ENCODE measurements at places on chromosomes 11 and 22.
A peak's percentile ranks its signal among the peaks of the same experiment; 100 is the strongest.

- DNase-seq, result no peak
Measured at GRCh38 chr11:66904981-66905521, 48.2 kb downstream of the LRFN4 start.

DNA sequence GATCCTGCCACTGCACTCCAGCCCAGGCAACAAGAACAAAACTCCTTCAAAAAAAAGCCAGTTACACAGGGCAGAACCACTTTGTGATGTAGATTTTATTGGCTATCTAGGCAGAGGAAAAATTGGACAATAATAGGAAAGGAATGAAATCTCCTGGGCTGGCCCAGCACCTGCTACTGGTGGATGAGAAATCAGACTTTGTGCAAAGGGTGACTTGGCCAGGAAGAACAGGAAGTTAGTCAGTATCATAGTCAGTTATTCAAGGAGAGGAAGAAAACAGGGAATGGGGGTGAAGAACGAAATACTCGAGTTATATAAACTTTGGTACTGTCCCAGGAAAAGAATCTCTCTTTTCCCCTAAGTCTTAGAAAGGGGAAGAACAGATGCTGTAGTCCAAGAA, 11.0 kb upstream of the SPTBN2 start:
- no peak for DNase-seq

DNA sequence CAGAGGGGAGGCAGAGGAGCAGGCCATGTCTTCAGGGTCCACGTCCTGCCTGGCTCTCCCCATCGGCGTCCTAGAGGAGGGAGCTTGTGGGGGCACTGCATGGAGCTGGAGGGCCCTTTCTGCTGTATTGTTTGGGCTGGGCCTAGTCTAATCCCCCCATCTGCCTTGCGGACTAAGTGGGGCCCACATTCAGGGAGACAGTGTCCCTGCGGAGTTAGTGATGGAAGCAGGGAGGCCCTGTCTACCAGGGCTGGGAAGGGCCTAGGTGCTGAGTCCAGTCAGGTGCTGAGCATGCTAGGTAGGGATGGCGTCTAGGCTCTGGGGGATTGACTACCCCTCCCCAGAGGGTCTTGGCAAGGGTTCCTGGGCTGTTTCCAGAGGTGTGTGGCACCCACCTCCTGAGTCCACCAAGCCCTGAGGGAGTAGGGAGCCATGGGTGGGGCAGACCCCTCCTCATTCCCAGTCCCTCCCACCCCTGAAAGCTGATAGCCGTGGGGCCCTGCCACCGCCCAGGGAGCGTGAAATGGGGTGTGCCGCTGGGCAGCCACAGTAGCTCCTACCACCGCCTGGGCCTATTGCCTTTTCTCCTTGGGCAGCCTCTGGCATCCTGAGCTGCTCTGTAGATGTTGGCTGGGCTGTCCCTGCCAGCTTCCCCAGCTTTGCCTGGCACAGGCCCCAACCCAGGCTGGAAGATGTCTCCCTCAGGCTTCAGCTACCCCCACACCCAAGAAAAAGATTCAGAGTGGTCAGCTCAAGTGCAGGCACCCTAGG, 1.9 kb upstream of the POLD4 start:
- DNase-seq, result no peak

DNA sequence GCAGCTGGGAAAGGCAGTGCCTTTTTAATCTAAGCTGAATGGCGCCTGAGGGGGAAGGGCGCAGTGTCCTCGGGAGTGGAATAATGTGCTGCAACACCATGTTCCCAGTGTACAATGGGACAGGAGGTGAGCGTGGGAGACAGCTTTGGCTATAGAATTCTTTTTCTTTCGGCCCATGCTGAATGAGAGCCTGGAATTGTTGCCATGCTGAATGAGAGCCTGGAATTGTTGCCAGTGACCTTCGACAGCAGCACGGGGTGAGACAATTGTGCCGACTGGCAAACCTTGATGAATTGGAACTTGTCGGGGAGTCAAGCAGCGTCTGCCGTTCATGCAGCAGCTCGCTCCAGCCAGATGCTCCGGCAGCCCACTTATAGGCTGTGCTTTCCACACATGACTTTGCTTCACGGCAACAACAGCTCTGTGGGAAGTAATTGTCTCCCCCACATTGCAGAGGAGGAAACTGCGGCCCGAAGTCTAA, 141.4 kb upstream of the E2F8 start:
- no peak for DNase-seq

DNA sequence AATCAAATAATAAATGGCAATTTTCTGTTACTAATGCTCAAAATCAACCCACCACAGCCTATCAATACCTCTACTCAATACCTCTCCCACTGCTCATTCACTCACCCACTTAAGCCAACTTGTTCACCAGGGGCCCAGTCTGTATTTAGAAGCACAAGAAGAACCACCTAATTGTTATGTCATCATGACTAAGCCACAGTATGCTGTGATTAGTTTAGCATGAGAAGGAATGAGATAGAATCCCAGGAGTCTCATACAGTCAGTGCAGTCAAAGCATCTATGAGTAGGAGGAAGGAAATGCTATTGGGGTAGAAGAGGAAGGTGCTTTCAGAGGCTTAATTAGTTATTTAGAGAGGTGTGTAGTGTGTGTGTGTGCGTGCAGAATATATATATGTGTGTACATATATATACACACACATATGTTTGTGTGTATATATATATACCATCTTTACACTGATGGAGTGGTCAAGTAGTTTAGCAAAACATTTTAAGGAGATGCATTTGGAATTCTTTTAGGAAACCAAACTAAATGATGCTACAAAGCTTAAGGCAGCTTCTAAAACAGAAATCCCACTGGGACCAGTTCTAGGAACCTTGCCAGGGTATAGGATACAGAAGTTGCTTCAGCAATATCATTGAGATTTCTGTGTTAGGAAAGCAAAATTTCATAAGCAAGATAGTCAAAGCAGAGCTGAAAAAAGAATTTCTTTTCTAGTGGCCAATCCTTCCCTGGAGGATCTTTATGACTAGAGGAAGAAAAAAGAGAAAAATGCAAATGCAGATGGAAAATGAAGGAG, 27.5 kb downstream of the KCNA4 start:
- DNase-seq, result no peak

- no peak for DNase-seq
Measured at GRCh38 chr11:131909426-131910177, 539.2 kb downstream of the NTM start.

DNA sequence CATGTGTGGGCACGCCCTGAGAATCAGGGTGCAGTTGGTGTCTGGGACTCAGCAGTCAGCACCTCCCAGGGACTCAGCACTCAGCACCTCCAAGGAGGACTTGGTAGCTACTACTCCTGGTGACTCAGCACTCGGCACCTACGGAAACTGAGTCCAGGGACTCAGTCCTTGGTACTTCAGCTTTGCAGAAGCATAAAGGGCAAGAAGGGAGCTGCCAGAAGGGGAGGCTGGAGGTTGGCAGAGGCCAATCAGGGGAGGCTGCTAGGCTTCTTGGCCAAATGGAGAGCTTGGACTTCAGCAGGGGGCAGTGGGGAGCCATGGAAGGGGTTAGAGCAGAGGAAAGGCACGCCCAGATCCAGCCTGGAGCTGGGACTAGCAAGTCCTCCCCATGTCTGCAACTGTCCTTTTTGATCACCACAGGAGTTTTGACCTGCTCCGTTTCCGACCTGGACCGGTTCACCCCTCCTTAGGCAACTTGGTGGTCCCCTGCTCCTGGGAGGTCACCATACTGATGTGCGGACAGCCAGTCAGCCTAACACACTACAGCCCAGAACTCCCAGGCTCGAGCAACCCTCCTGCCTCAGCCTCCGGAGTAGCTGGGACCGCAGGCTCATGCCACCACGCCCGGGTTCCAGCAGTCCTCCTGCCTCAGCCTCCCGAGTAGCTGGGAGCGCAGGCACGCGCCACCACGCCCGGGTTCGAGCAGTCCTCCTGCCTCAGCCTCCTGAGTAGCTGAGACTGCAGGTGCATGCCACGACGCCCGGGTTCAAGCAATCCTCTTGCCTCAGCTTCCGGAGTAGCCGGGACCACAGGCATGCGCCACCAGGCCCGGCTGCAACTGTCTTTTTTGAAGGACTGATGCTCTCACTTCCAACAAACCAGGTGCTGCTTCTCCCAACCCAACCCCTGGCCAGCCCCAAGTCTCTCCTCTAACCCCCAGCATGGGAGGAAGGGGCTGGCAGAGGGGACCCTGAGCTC, 1.5 kb downstream of the ANO9 start:
- no peak for DNase-seq

DNA sequence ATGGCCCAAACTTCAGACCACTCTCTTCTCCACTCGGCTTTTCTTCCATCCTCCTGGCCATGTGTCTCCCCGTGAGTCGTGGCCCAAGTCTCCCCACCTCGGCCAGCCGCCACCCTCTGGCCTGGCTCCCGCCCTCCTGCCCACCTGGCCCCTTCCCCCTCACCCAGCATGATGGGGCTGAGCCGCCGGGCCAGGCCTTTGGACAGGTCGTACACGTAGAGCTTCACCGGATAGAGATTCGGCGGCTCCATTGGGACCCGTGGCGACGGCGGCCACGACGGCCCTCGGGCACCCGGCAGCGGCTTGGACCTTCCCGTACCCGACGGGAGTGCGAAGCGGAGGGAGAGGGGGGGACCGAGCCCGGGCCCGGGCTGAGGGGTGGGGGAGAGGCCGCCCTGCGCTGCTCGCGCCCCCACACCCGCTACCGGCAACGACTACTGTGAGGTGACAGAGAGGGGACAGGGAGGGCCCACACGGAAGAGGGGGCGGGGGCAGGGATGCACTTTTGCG, at the start of gene DESI1:
Gene DESI1 (minus strand): TSS at position 455 of the 510 bp plus-strand sequence. CDS start 204 bp downstream, at position 251.
- DNase-seq, result no peak

DNA sequence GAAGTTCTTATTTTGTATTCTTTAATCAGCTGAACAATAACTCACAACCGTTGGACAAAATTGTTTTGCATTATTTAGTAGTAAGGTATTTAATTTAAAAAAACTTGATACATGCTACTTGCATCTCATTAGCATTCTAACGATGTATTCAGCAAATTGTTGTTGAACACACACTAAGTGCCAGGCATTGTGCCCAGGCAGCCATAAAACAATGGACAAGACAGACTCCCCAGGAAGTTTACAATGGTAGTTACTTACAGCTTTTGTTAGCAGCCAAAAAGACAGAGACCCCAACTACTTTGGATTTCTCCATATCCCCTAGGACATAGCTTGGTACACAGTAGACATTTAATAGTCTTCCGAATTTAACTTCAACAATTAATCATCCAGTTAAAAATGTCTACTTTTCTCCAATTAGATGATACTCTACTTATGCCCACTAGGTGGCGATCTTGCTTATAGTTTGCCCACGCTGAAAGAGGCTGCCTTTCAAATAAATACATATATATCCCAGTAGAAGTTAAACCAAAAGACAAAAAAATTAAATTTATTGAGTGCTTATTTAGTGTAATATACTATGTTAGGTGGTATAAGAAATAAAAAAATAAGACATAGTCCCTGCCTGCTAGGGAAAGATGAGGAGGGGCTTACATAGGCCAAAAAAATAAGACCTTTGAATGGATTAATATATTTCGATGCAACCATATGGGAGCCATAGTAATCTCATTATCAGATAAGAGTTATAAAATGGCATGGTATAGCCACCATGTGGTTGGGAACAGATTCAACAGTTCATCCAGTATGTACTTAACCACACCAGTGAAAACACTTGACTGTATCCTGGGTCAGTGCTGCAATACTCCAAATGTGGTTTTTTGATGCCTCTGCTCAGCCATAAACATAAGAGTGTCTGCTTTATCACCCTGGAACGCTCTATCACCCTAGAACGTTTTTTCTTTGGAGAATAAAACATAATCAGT, 2.0 kb upstream of the FJX1 start:
- DNase-seq, result peak; percentile 66

- no peak for DNase-seq
Measured at GRCh38 chr11:72162891-72163492, 27.5 kb downstream of the FOLR3 start.

DNA sequence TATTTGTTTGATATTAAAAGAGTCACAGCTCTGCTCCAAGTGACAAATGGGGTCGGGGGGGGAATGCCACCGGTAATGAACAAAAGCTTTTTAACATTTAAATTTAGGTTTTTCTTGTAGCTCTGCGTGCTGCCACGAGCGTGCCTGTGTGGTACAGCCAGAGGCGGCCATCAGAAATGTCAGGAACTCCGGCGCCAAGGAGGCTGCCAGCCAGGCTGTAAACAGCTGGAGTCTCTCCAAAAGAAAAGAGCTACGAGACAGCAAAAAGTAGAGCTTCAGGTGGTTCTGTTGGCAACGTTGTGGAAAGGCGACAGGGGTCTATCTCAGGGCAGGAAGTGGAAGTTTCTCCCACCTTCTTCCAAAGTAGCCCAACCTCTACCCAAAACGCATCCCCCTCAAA, 532.8 kb downstream of the OPCML start:
- DNase-seq, result no peak

DNA sequence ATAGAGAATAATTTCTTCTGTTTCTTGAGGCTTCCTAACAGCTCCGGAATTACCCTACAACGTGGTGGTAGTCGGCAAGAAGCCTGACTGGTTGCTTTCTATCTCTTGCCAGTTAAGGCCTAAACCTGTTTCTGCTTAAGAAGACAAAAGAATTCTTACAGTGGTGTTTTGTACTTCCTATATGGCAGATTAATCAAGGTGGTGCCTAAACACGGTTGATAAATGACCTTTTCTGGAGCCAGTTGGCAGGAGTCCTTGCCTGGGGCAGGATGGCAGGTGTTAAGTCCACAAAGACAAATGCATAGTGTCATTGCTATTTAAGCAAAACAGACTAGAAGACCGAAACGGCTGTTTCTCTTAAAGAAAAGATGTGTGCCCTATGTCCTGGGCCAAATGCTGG, 9.9 kb downstream of the GVQW3 start:
- peak; percentile 47 for DNase-seq

DNA sequence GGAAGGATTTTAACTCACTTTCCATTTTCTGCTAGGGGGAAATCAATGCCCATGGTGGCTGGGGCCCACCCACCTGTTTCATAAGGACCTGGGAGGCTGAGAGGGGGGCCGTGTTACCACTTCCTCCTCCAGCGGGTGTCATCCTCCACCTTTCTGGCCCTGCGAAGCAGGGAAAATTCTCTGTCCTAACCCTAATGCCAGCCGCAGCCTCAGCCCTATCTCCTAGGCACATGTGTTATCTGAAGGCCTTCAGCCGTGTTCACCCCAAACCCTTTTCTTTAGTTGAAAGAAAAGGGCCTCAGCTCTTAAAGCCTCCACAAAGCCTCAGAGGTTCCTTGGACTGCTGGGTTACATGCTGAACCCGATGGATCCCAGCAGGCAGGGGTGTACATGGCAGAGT, 55.4 kb upstream of the NECTIN1 start:
- no peak for DNase-seq

GRCh38 chr22:48037618-48038017, 1275.2 kb downstream of the TBC1D22A start:
- DNase-seq, result no peak

DNA sequence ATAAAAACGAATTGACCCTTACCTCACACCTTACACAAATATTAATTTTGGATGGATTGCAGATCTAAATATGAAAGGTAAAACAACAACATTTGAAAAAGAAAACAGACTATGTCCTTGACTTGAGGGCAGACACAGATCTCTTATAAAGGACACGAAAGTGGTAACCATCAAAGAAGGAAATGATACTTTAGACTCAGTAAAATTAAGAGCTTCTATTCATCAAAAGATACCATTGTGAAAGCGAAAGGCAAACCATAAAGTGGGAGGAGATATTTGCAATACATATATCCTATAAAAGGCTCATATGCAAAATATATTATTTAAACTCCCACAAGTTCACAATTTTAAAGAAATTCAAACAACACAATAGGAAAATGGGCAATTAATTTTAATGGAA, 5.0 kb downstream of the HEPACAM start:
- DNase-seq, result no peak

GRCh38 chr22:49007013-49007653, 820.5 kb downstream of the BRD1 start:
- DNase-seq, result no peak

GRCh38 chr11:64533501-64533900, 57.5 kb upstream of the SLC22A12 start:
- DNase-seq, result no peak

Measured in NCI-H1417 treated with DMSO at 0.1 percent for 48 hours (cell line).